ENCODE measurements at places on chromosomes 5 and 9.

DNA sequence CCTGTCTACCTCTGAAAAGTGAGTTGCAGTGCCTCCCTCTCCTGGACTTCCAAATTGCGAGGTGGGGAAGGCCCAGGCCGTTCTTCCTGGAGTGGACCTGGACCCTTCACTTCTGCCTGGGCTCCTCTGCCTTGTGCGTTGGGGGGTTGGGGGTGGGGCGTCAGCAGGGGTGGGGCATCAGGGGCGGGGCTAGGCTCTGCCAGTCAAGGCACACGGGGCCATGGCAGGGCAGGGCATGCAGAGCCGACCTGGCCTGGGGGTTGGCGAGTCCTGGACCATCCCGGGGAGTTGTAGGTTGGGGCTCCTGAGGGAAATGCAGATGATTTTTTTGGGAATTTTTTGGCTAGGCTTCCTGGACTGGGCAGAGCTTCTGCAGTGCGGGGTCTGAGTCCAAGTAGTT lies 87.1 kb downstream of the EHMT1 start:
- no peak for DNase-seq

- peak; percentile 93 for DNase-seq
Observed at GRCh38 chr9:126558051-126558665, 55.6 kb upstream of the LMX1B start.

DNA sequence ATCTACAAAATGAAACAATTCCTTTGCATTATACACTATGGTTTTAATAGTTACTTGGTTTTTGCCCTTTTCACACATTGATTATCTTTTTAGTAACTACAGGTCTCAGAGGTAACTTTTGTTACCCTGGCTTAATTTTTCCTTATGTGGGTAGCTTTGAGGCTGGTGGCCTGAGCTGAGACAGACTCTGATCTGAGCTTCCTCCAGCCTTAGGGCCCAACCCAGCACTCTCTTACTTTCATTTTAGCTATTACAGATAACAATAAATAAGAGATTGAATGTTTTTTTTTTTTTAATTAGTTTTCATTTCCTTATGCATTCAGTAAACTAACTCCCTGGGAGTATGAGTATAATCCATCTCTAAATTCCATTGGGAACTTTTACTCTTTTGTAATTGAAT lies 15.1 kb upstream of the OXCT1 start:
- DNase-seq: no peak

GRCh38 chr9:137802021-137802420 lies 75.6 kb upstream of the CACNA1B start:
- no peak for DNase-seq

DNA sequence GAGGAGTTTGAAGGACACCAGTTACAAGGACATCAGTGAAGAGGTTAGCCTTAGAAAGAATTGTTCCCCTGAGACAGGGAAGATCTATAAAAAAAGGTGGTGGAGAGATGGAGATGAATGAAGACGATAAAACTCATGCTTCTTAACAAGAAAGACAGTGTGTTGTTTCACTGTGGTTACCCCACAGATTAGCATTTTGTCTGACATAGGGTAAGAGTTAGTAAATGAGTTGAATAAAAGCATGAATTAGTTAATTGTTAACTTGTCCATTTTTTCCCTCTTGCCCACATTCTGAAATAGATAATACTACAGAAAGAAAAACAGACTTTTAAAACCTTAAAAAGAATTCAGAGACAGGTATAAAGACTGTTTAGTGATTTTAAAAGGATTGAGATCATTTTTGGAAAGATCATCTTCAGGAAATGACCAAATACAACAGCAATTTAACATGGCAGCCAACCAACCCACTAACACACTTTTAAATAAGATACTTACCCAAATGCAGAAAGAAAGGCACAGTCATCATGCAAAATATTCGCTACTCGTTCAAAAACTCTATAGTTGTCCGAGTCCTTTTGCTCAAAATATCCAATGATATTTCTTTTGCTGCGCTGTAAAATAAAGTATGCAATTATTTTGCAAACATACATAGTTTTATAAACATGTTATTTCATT lies 78.5 kb downstream of the ERP44 start:
- DNase-seq: no peak

- DNase-seq: no peak
Observed at GRCh38 chr9:109593612-109594011, 95.5 kb upstream of the PTPN3 start.

GRCh38 chr9:123102375-123103113 lies 69.1 kb downstream of the GPR21 start:
- no peak for DNase-seq

GRCh38 chr9:14080959-14081542 lies 232.9 kb downstream of the NFIB start:
- no peak for DNase-seq
